T-cell (primary cell): ENCODE measurements at places on chromosomes 11 and 22. TPM values are rescaled to one million over a fixed set of nuclear protein-coding genes. Genes with fewer than 3 reads are reported as not detected.

Gene TESMIN
- total RNA-seq: 9.1 TPM

Gene UCP2
- 311 TPM for total RNA-seq

Gene C11orf86
- total RNA-seq: not detected

Gene UPK3A
- total RNA-seq: not detected

Gene HEPHL1
- total RNA-seq: not detected

Gene PARVG
- 197 TPM for total RNA-seq

Gene DEPDC7
- 2.2 TPM for total RNA-seq

Gene BLID
- total RNA-seq: not detected

DNA sequence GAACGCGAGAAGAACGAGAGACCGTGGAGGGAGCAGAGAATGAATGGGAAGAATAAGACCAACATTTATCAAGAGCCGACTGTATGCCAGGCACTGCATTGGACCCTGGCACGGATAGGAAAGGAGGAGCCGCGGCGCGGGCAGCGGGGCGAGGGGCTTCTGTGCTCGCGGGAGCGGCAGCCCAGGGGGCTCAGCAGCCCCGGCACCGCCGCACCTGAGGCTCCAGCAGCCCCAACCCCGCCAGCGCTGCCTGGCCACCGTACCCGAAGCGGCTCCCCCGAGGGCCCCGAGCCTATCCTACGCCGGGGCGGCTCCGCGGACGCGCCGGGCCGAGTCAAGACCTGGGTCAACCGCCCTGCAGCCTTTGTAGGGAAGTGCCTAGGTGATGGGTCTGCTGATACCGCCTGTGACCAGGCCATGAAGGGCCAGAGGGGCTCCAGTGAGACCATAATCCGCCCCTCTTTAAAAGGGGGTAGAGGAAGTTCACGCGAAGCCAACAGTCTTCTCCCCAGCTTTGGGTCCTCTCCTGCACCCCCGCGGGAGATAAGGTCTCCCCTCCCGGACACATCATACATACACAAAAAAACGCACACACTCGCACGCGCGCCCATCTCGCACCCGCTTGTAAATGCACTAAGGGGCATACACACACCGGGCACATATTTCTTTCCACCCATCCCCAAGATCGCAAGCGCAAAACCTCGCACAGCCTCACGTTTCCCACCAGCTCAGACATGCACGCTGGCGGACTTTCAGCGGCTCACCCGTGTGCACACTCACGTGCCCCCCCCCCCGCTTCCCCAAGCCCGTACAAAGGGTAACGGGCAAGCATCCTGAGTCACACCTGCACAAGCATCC is 935 bp upstream of the RTN4RL2 start:
- H3K27me3 ChIP-seq: peaks cover 4% of the 10 kb centered on the region
- H3K4me1 ChIP-seq: peaks cover 14% of the 10 kb centered on the region
- H3K4me3 ChIP-seq: peak overlapping the region; percentile 74
- no peaks in the 10 kb centered on the region for H3K36me3 ChIP-seq
- no peak overlapping the region for H3K27ac ChIP-seq

GRCh38 chr11:120835601-120836228 is 188.2 kb upstream of the TBCEL start:
- peaks cover 12% of the 10 kb centered on the region for H3K27me3 ChIP-seq
- no peaks in the 10 kb centered on the region for H3K4me1 ChIP-seq
- DNase-seq: no peak
- H3K36me3 ChIP-seq: no peaks in the 10 kb centered on the region

- H3K4me3 ChIP-seq: no peak overlapping the region
- peak overlapping the region; percentile 25 for H3K27ac ChIP-seq
- DNase-seq: no peak
- H3K36me3 ChIP-seq: no peaks in the 10 kb centered on the region
- no peaks in the 10 kb centered on the region for H3K4me1 ChIP-seq
- H3K27me3 ChIP-seq: peaks cover 6% of the 10 kb centered on the region
These were observed 42.0 kb upstream of the CARS1 start for GRCh38 chr11:3099178-3099577.

GRCh38 chr11:83025267-83025704 is 46.4 kb downstream of the RAB30 start:
- H3K36me3 ChIP-seq: no peaks in the 10 kb centered on the region
- peaks cover 16% of the 10 kb centered on the region for H3K4me1 ChIP-seq
- no peak overlapping the region for H3K4me3 ChIP-seq
- DNase-seq: no peak

DNA sequence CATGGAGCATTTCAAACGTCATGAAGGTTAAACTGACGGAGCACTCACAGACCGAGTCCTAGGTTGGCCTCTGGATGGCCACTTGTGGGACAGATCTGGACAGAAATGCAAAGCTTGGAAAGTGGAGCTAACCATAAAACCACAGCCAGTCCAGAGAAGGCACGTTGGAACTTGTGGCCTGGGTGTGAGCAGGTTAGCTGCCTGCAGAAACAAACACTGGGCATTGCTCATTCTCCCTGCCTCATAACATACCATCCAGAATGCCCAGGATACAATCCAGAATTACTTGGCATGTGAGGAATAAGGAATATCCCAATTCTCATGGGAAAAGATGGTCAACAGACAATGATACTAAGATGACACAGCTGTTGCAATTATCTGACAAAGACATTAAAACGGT is 1005.0 kb downstream of the TBC1D22A start:
- no peaks in the 10 kb centered on the region for H3K36me3 ChIP-seq
- no peaks in the 10 kb centered on the region for H3K27me3 ChIP-seq
- no peak overlapping the region for H3K4me3 ChIP-seq
- H3K27ac ChIP-seq: no peak overlapping the region
- DNase-seq: no peak

DNA sequence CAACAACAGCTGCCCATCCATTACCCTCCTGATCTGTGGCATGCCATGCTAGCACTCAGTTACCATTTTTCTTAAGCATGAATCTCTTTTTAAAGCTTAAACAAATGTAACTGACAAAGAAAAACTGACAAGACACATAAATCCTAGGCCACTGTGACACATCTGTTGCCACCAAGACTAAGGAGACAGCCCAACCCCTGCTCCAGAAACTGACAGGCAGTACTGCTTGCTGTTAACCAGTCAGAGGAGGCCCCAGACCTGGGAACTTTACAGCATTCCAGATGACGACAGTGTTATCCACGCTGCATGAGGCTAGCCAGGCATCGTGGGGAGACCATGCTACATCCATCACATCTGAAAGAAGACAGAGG is 33.8 kb downstream of the HIRA start:
- H3K27ac ChIP-seq: no peak overlapping the region
- no peaks in the 10 kb centered on the region for H3K27me3 ChIP-seq
- H3K4me1 ChIP-seq: no peaks in the 10 kb centered on the region
- peaks cover 67% of the 10 kb centered on the region for H3K36me3 ChIP-seq
- no peak for DNase-seq
- H3K4me3 ChIP-seq: no peak overlapping the region

DNA sequence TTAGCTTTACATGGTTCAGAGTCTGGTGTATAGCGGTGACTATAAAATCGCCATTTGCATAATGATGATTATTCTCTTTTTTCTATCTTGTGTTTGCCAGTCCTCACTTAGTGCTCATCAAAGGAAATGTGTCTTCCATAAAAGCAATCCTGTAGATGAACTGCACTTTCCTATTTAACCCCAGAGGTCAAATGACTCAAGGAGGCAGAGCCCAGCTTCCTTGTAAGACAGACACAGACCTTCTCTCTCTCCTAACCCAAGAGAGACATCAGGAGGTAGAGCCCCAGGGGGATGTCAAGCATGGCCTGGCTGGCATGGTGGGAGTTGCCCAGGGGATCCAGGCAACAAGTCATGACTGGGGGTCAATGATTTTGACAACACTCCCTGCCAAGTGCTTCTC is 46.9 kb upstream of the CRTAM start:
- H3K27ac ChIP-seq: no peak overlapping the region
- no peak for DNase-seq
- H3K27me3 ChIP-seq: no peaks in the 10 kb centered on the region
- peaks cover 59% of the 10 kb centered on the region for H3K36me3 ChIP-seq
- no peak overlapping the region for H3K4me3 ChIP-seq

DNA sequence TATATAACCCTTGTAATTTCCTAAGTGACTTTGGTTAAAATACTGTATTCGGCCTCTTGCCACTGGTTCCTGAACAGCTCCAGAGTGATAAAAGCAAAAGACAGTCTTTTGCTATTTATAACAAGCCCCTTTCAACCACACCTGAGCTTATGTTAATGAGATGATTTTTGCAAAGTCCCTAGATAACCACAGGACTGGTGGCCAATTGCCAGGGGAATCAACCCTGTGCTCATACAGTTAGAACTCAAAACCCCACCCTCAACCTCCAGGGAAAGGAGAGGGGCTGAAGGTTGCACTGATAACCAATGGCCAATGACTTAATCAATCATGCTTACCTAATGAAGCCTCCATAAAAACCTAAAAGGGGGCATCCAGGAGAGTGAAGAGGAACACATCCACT is 77.9 kb downstream of the SIK3 start:
- no peaks in the 10 kb centered on the region for H3K36me3 ChIP-seq
- peaks cover 47% of the 10 kb centered on the region for H3K4me1 ChIP-seq
- no peak for DNase-seq
- H3K4me3 ChIP-seq: no peak overlapping the region

DNA sequence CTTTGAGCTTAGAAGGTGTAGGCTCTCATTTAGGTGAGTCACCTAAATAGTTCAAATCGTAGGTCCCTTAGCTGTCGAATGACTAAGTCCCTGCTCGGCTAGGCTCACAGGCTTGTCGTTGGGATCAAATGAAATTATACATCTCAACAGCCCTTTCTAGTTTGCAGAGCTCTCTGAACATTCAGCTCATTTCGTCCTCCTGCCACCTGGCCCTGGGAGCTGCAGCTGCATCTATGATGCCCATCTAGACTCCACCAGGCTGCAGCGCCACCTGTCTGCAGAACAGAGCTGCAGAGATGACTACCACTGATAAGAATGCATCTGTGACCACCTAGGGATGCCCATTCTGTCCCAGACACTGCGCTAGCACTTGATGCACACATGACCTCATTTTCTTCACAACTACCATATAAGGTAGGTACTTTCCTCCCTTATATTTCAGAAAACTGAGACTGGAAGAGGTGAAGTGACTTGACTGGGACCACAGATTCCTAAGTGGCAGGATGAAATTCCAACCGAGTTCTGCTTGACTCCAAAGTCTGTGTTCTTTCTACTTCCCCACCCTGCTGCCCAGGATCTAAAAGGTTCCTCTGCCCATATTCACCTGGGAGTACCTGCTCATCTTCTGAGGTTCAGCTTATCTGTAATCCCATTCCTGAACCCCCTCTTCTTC is 141.1 kb upstream of the NARS2 start:
- H3K4me1 ChIP-seq: no peaks in the 10 kb centered on the region
- H3K36me3 ChIP-seq: no peaks in the 10 kb centered on the region
- no peak overlapping the region for H3K27ac ChIP-seq
- no peak for DNase-seq
- no peak overlapping the region for H3K4me3 ChIP-seq
- peaks cover 3% of the 10 kb centered on the region for H3K27me3 ChIP-seq

- H3K4me1 ChIP-seq: no peaks in the 10 kb centered on the region
- no peaks in the 10 kb centered on the region for H3K27me3 ChIP-seq
- H3K36me3 ChIP-seq: peaks cover 79% of the 10 kb centered on the region
- H3K27ac ChIP-seq: no peak overlapping the region
- H3K4me3 ChIP-seq: no peak overlapping the region
- DNase-seq: no peak
These were observed 39.3 kb downstream of the SGSM3 start for GRCh38 chr22:40409613-40410113.

GRCh38 chr11:86167499-86168164 is 76.9 kb upstream of the EED start:
- no peaks in the 10 kb centered on the region for H3K27me3 ChIP-seq
- H3K4me1 ChIP-seq: no peaks in the 10 kb centered on the region
- H3K27ac ChIP-seq: no peak overlapping the region

DNA sequence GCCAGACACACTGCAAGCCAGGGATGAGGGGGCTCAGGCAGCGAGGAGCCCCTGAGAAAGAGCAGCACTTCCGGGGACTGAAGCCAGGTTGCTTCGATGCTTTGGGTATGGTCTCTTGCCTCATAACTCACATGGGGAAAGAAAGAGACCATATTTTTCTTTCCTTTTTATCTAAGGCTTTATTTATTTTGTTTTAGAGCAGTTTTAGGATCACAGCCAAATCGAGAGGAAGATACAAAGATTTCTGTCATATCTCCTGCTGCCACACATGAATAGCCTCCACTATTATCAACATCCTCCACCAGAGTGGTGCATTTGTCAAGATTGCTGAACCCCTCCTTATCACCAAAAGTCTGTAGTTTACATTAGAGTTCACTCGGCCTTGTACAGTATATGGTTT is 24.3 kb upstream of the ADSL start:
- no peaks in the 10 kb centered on the region for H3K27me3 ChIP-seq
- H3K27ac ChIP-seq: peak overlapping the region; percentile 87
- H3K36me3 ChIP-seq: peaks cover 51% of the 10 kb centered on the region
- no peak overlapping the region for H3K4me3 ChIP-seq

DNA sequence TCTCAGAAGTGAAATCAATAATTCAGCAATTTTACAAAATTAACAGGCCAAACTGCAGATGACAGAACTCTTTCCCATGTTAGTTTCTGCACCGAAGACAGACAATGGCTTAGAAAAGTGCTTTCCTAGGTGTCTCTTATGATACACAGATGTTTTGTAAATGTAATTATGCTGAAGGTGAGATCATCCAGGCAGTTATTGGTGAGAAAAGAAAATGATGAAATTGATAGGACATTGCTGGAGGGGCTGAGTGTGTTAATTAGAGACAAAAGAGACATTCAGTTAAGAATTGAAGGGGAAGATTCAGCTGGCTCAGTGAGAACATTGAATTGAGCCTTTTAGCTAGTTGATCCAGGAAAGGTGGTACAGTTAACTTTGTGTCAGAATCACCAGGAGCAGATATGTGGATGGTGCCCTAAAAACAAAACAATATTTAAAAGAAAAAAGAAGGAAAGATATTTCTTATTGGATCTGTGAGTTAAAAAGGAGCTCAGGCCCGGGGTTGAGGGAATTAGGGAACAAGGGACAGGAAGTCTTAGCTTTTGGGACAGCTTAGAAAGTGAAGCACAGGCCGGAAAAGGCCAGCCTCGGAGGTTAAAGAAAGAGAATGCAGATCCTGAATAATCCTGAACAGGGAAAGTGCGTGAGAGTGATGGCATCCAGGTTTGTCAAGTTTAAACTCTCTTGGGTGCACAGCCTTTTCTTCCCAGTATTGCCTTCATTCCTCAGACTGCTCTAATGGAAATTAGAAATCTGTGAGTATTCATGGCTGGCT is 16.9 kb downstream of the ARHGAP42 start:
- H3K4me3 ChIP-seq: no peak overlapping the region
- H3K4me1 ChIP-seq: no peaks in the 10 kb centered on the region
- H3K27ac ChIP-seq: no peak overlapping the region
- no peak for DNase-seq
- H3K36me3 ChIP-seq: no peaks in the 10 kb centered on the region

GRCh38 chr22:25748704-25749103 is 6.7 kb downstream of the MYO18B start:
- no peak for DNase-seq
- no peaks in the 10 kb centered on the region for H3K27me3 ChIP-seq
- H3K4me3 ChIP-seq: no peak overlapping the region
- H3K4me1 ChIP-seq: no peaks in the 10 kb centered on the region
- H3K36me3 ChIP-seq: no peaks in the 10 kb centered on the region
- H3K27ac ChIP-seq: no peak overlapping the region

DNA sequence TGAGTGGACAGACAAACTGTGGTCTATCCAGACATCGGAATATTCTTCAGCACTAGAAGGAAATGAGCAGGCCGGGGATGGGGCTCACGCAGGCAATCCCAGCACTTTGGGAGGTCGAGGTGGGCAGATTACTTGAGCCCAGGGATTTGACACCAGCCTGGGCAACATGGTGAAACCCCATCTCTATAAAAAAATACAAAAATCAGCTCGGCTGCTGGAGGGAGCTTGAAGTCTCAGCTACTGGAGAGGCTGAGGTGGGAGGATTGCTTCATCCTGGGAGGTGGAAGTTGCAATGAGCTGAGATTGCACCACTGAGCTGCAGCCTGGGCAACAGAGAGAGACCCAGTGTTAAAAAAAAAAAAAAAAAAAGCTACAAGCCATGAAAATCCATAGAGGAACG is 8.0 kb upstream of the CTSD start:
- H3K4me1 ChIP-seq: peaks cover 5% of the 10 kb centered on the region
- H3K36me3 ChIP-seq: no peaks in the 10 kb centered on the region
- no peaks in the 10 kb centered on the region for H3K27me3 ChIP-seq
- DNase-seq: no peak
